ENCODE measurements at places on chromosomes 16 and 17. TPM values are rescaled to one million over a fixed set of nuclear protein-coding genes. Genes with fewer than 3 reads are reported as not detected.

- no peak for DNase-seq
Observed at GRCh38 chr16:54422159-54422558, 135.6 kb upstream of the IRX3 start.

DNA sequence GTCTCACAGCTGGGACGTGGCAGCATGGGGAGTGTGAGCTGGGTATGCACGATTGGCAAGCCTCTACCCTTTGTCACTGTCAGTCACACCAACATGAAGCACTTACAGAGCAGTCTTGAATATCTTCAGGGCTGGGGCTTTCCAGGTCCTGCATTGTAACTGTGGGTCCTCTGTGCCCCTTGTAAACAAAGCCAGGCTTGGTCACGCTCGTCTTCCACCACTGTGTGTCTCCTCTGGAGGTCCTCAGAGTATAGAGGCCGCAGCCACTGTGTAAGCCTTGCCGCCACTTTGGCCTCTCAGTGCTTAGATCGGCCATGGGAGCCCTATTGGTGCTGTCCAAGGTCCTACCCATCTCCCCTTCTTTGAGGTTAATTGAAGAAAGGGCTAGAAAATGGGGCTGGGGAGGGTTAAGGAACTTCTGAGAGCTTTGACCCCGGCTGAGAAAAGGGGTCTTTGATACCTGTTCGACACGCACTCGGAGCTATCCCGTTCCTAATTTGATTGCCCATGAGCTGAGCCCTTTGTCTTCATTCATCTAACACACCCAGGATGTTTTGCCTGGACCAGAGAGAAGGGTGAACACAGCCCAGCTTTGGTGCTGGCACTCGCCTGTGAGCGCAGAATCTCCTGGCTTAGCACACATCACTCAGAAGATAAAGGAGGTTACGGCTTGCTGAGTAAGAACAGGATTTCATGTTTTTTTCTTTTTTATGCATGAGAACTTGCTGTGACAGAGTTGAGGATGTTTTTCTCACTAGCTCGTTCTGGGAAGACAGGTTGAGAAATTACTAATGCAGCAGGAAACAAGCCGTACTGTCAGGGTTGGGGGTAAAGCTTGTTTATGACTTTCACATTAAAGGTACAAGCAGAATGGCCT is 267.9 kb downstream of the CPPED1 start:
- DNase-seq = no peak

DNA sequence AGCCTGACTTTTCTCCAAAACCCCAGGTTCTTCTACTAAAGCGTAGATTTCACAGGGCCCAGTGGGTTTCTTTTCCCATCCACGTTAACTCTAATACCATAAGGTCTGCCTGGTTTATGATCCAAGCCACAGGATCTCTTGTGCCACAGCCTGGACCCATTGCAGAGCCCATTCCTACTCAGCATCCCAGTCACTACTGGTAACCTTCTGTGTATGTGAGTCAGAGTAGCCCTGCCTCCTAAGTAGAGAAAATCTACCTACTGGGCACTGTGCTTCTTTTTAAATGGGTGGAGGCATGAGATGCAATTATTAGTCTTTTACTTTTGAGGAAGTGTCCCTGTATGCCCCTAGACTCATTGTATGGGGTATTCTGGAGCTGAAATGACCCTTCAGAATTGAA is 13.5 kb downstream of the CCL11 start:
- no peak for DNase-seq

- no peak for DNase-seq
Observed at GRCh38 chr16:17350207-17350606, 120.6 kb downstream of the XYLT1 start.

SCGB1C2 gene
- total RNA-seq = not detected

ZCCHC14 gene
- total RNA-seq = 4.4 TPM

KRTAP1-1 gene
- total RNA-seq = not detected

TP53TG3D gene
- not detected for total RNA-seq

NETO2 gene
- 4.1 TPM for total RNA-seq

TERB1 gene
- not detected for total RNA-seq
